ENCODE measurements at places on chromosomes 7 and 10.

DNA sequence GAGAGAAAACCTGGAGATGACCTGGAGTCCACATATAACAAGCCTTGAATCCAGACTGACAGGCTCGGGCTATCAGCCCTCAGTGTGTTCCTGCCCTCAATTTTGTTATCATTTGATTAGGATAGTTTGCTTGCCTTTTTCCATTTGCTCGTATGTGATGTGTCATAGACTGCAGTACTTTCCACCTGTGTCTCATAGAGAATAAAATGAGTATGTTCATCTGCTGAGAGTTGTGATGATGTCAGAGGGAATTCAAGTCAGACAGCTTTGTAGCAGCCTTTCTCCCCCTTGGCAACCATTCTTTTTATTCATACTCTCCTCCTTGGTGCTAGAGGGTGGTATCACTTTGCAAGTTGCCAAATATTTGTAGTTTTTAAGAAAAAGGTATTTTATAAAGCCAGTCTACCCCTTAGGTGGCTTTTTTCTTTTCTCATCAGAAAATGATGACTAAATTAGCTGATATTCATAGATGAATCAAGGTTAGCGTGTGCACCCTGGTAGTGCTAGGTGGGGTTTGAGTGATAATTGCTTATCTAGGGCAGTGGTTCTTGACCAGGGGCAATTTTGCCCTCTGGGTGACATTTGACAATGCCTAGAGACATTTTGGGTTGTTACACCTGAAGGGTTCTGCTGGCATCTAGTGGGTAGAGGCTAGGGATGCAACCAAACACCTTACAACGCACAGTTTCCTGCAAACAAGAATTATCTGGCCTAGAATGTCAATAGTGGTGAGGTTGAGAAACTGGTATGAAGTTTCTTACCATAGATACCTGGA, 5.4 kb downstream of the SGPL1 start:
- DNase-seq, result no peak

DNA sequence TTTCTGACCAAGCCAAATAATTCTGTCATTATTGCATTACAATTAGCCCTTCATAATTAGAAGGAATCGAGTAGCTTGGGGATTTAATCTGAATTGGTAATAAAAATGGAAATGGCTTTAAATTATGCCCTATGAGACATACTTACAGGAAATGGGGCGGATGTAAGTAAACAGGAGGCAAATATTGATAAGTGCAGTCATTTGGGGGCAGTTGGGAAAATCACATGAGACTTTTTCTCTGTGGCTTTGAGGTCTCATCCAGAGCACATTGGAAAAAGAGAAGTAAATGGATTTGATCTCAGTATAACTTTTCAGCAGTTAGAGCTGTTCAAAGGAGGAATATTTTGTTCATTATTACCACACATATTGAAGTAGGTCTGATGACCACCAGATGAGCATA, 307.8 kb upstream of the POM121L12 start:
- DNase-seq, result no peak

GRCh38 chr10:11639849-11640764, 28.7 kb upstream of the USP6NL start:
- DNase-seq, result no peak

DNA sequence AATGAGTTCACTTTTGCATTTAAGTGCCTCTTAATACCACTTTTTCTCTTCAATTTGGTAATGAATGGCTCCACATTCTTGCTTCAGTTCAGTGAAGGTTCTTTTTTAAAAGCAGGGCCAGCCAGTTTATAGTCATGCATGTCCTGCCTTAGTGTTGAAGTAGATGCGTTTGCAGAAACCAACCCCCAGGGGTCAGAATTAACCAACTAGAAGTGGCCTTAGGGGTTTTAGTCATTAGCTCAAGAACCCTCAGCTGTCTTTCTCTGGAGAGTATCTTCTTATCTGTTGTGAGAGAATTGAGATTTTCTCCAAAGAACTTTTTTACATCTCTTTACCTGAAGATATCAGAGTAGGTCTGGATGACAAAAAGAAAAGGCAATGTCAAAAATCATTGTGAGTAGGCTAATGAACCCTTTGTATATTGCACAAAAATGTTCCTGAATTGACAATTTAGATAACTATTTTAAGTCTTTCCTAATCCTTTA, 82.2 kb downstream of the PIK3CG start:
- no peak for DNase-seq

DNA sequence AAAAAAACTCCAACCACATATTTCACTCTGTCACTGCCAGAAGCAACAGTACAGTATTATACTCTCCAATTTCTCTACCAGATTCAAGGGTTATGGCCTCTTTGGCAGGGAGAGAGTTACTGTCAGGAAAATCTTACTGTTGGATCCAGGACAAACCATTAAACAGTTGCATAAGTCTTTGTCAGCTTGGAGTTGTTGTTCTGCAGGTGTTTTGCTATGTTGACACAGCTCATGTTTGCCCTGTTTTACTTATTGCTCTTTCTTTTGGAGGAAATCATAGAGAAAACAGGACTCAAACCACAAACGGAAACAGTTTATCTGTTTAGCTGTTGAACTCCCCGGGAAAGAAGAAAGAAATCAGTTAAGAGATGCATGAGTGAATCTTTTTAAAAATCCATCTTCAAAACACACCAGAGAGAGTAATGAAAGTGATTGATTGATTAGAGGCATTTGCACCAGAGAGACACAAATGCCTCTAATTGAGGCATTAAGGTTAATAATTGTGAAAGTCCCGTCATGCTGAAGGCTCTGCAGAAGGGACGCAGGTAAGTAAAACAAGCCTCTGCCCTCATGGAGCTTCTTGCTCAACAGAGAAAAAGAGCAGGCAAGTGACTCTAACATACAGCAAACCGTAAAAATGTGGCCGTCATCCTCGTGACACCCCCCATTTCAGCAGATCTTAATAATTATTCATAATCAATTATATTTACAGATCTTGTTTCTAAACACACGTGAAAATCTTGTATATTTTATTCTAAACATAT, 38.7 kb upstream of the ARHGAP21 start:
- DNase-seq, result no peak

DNA sequence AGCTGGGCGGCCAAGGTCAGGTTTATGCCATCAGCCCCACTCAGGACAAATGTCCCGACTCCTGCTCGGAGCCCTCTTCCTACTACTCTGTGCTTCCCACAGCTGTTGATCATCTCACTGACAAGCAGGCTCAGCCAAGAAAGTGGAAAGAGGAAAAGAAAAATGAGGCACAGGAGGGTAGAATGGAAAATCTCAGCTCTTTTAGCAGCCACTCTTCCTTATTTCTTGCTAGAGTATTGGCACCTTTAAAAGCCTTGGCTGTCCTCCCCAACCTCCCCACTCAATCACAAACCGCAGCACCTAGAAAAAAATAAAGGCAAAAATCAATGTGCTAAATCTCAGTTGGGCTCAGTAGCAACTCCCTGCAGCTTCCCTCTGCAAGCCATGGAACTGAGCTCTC, 35.3 kb upstream of the AGK start:
- no peak for DNase-seq

DNA sequence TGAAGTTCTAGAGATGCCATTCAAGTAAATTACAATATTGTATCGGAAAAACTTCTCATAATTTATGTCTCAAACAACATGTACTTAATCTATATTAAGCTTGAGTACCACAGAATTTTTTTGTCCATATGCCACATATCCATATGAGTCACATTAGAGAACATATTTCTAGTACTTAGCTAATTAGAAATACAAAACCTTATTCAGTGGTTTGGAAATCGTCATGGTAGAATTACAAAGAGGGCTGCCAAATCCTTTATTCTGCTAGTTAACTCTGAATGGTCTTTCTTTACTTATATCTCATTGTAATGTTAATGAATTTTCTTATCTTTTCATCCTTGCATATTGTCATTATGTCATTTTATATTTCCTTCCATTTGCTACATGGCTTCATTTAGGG, 9.0 kb upstream of the VIM start:
- DNase-seq, result no peak

DNA sequence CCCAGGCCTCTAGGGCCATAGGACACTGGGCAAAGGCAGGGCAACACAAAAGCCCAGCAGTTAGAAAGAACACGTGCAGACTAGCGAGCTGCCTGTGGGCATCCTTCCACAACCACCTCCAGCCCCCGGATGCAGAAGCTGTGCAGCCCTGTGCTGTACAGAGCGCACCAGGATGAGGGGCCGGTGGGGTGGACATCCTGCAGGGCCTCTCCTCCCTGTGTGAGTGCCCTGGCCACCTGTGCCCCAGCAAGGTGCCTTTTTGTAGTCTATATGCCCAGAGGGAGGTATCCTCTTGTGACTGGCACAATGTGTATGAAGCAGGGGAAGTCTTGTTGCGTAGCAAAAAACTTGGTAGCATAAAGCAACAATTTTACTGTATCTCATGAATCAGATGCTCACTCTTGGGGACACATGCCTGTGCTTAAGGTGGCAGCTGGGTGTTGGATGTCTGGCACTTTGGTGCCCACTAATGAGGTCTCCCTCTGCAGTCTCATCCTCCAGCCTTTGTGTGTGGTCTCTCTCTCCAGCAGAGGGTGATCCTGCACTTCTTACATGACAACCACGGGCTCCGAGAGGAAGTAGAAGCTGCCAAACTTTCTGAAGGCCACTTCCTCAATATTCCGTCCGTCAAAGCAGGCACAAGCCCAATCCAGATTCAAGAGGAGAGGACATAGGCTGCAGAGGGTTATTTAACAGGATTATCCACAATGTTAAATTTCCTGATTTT, 8.7 kb downstream of the NCAPG2 start:
- peak; percentile 4 for DNase-seq

GRCh38 chr10:96299383-96299782, 4.9 kb upstream of the DNTT start:
- DNase-seq, result no peak

DNA sequence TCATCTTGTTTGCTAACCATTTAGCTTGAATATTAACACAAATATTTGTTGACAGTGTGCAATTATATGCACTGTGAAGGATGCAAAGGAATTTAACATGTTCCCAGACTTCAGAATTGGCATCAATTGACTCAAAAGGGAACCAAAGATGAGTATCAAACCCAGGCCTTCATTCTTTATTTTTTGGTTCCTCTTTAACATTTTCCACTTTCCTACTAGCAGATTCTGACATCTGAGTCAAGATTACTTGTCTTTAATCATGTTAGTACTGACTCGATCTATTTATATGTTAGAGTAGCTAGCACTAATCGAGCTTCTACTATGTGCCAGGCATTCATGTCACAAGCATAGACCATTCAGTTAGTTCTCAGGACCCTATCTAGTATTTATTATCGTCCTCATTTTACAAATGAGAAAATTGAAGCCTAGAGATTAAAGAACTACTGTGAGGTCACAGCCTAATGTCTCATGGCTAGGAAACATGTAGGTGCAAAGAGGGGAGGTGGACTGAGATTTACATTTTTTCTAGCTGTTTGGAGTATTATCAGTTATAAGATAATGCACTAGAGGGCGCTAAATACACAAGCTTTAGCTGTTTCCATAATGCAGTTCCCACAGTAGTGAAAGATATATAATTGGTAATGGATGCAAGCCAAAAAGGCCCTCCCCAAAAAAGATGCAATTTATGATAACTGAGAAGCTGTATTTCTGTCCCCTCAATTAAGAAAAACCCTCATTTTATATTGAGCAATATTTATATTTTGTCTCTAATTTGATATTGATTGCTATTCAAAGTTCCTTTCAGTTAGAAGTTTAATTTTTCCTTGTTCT, 32.9 kb upstream of the KMT2E start:
- no peak for DNase-seq

- DNase-seq, result no peak
Measured at GRCh38 chr7:148711191-148712102, 12.7 kb downstream of the CUL1 start.

- DNase-seq, result no peak
Measured at GRCh38 chr10:4662576-4663161, 163.3 kb upstream of the AKR1E2 start.

GRCh38 chr10:60913657-60914056, 30.3 kb downstream of the RHOBTB1 start:
- no peak for DNase-seq

DNA sequence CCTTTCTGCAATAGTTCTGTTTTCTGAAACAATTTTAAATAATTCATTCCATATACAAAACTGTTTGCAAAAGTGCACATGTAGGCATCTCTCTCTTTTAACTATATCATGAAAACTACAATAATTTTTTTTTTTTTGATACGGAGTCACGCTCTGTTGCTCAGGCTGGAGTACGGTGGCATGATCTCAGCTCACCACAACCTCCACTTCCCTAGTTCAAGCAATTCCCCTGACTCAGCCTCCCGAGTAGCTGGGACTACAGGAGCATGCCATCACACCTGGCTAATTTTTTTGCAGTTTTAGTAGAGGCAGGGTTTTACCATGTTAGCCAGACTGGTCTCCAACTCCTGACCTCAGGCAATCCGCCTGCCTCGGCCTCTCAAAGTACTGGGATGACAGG, 44.0 kb upstream of the SEMA3A start:
- DNase-seq, result no peak

GRCh38 chr7:151709141-151710038, 167.5 kb downstream of the PRKAG2 start:
- no peak for DNase-seq

GRCh38 chr10:130652544-130652943, 516.4 kb downstream of the GLRX3 start:
- DNase-seq, result no peak

- DNase-seq, result no peak
Measured at GRCh38 chr10:95415621-95416031, 124.8 kb upstream of the PDLIM1 start.

DNA sequence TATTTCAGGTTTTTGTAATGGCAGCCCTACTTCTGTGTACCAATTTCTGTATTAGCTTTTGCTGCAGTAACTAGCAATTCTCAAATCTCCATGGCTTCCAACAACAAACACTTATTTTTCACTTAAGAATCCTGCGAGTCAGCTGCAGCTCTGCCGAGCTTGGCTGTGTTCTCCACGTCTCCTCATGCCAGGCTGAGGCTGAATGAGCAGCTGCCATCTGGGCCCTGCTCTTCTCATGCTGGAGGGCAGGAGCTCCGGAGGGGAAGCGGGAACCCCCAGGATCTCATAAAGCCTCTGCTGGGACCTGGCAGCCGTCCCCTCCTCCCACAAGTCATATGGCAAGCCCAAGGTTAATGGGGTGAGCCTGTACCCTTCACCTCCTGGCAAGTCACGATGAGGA, 591.1 kb downstream of the SDK1 start:
- no peak for DNase-seq

DNA sequence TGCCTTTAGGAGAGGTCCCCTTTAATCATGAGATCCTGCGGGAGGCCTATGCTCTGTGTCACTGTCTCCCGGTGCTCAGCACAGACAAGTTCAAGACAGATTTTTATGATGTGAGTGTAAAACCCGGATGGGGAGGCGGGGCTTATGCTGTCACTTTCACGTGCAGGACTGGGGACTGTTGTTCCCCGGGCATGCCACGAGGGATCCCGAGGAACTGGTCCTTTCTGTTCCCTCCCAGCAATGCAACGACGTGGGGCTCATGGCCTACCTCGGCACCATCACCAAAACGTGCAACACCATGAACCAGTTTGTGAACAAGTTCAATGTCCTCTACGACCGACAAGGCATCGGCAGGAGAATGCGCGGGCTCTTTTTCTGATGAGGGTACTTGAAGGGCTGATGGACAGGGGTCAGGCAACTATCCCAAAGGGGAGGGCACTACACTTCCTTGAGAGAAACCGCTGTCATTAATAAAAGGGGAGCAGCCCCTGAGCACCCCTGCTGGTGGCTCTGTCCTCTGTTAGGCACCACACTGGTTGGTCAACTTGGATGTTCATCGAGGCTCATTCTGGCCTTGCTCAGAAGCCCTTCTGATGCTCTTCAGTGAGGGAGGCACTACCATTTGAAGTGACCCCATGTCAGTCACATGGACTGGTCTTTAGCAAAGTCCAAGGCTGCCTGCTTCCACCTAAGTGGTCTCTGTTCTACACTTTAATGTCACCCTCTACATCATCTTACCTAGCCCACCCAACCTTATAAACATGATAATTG, 2.8 kb downstream of the COPS6 start:
- no peak for DNase-seq

Data from effector CD8-positive, alpha-beta T cell (primary cell).